NAMALWA (cell line): ENCODE measurements at places on chromosomes 7 and 10.

- no peak for DNase-seq
These were observed 683.9 kb downstream of the XPNPEP1 start for GRCh38 chr10:109239371-109239770.

GRCh38 chr10:70858759-70859158 is 29.6 kb downstream of the PCBD1 start:
- no peak for DNase-seq

GRCh38 chr7:48052748-48053147 is 17.4 kb downstream of the C7orf57 start:
- no peak for DNase-seq

GRCh38 chr7:74404388-74404700 is 49.4 kb upstream of the GTF2IRD1 start:
- no peak for DNase-seq

DNA sequence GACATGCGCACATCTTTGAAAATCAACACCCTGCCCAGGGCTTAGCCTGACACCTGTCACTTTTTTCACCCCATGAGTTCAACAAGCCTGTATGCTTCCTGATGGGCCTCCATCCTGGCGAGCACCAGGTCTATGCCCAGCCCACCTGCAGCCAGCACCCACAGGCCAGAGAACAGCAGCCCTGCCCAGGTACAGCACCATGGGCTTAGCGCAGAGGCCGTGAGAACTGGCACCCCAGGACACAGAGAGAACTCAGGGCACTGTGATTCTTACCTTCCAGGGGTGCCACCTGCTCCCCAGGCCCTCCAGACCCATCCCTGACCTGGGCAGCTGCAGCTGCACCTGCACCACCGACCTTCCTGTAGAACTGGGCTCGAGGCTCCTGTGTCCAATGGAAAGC is 536.6 kb downstream of the TCERG1L start:
- no peak for DNase-seq

GRCh38 chr10:69218831-69219230 is 1.3 kb upstream of the HKDC1 start:
- DNase-seq = no peak

DNA sequence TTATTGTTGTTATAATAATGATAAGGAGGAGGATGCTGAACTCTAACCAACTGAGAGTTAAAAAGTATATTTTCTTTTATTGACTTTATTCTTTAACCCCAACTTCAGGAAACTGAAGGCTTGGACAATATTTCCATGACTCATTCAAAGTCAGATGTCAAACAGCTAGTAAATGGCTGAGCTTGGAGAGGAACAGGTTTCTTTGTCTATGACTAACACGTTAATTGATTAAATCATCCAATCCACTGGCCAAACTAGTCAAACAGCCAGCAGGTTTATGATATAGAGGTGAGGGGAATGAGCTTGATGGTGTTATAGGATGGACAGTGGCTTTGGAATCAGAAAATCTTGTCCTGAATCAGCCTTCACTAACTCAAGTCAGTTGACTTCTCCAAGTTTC is 119.1 kb upstream of the WDR11 start:
- no peak for DNase-seq

- DNase-seq = no peak
These were observed 17.8 kb downstream of the YKT6 start for GRCh38 chr7:44218418-44219201.

DNA sequence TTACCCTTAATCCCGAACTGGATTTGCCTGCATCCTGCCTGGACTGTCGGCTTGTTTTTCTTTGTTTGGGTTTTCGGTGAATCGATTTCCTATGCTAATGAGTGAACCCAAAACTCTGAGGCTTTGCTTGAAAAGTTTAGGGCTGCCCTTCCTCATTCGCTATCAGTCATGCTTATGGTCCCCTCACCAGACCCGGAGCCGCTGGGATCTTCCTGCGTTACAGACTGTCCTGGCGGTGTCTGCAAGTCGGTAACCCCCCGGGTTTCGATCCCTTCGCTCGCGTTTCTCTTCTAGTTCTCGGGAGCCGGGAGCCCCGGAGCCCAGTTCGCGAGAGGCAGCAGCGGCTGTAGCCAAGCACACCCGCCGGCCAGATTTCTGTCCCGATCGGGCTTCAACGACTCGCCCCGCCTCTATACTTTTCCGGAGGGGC is 2.2 kb downstream of the EMX2 start:
- no peak for DNase-seq

DNA sequence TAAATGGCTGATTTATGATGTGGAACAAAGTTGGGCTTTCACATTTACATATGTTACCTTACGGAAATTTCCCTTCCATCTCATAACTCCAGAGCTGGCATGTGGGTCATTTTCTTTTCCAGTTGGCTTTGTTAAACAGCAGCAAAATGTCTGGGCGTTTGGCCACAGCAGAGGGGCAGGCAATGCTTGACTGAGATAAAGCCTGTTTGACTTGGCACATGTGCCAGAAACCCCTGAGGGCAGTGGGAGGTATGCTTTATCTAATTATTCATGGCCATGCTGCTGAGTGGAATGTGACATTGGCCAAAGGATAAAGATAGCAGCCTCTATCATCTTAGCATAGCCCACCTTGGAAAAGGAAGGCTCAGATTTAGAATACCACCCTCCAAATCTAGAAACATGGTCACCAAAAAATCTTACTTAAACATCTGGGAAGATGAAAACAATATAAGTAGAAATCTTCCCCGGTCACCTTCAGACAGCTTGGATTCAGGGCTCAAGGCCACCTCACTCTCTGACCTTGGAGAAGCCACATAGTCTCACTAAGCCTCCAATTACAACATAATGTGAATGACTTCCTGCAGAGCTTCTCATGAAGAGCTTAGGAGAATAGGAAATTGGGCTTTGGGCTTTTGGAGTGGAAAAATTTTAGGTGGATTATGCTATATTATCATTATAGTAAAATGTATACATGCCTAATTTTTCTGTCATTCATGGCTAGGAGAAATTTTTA is 101.5 kb downstream of the GRM3 start:
- no peak for DNase-seq

- peak; percentile 35 for DNase-seq
These were observed 170.2 kb downstream of the SKAP2 start for GRCh38 chr7:26694141-26694540.

DNA sequence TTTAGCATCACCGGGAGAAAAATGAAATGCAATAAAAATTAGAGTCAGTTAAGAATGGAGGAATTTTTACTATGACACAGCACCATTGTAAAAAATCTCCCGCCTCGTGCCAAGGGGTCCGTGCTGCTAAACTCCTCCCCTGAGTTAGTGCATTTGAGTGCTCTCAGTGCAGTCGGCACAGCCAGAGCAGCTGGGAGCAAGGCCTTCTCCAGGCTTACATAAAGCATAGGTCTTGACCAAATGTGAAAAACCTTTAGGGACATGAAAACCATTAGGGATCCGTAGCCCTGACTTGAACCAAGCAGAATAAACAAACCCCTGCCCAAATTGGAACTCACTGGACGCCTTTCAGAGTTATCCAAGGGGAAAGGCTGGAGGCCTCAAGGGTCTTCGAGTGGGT is 152.6 kb downstream of the PLCE1 start:
- no peak for DNase-seq

- DNase-seq = no peak
These were observed 122.5 kb upstream of the NOBOX start for GRCh38 chr7:144525956-144526355.

GRCh38 chr10:126240483-126240882 is 147.8 kb downstream of the ADAM12 start:
- no peak for DNase-seq

- DNase-seq = no peak
These were observed 334.4 kb upstream of the NPVF start for GRCh38 chr7:25562673-25563182.

- no peak for DNase-seq
These were observed 70.5 kb downstream of the SH3PXD2A start for GRCh38 chr10:103784723-103785418.

- no peak for DNase-seq
These were observed 12.4 kb upstream of the CAMK2G start for GRCh38 chr10:73886661-73887293.

DNA sequence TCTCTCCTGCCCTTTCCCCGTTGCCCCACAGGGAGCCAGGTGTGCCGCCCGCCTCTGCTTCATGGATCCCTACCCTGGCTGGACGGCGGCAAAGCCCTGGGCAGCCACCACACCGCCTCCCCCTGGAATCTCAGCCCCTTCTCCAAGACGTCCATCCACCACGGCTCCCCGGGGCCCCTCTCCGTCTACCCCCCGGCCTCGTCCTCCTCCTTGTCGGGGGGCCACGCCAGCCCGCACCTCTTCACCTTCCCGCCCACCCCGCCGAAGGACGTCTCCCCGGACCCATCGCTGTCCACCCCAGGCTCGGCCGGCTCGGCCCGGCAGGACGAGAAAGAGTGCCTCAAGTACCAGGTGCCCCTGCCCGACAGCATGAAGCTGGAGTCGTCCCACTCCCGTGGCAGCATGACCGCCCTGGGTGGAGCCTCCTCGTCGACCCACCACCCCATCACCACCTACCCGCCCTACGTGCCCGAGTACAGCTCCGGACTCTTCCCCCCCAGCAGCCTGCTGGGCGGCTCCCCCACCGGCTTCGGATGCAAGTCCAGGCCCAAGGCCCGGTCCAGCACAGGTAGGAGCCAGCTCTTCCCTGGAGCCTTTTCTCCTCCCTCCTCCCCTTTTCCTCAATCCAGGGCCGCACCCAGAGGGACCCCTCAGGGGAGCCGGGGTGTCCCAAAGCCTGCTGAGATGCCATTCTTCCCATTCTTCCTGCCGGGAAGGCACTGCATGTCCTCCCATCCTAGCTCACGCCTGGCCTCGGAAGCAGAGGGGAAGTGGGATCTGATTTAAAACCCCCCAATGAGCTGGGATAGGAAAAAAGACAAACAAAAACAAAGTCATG is 4.0 kb downstream of the GATA3 start:
- no peak for DNase-seq

DNA sequence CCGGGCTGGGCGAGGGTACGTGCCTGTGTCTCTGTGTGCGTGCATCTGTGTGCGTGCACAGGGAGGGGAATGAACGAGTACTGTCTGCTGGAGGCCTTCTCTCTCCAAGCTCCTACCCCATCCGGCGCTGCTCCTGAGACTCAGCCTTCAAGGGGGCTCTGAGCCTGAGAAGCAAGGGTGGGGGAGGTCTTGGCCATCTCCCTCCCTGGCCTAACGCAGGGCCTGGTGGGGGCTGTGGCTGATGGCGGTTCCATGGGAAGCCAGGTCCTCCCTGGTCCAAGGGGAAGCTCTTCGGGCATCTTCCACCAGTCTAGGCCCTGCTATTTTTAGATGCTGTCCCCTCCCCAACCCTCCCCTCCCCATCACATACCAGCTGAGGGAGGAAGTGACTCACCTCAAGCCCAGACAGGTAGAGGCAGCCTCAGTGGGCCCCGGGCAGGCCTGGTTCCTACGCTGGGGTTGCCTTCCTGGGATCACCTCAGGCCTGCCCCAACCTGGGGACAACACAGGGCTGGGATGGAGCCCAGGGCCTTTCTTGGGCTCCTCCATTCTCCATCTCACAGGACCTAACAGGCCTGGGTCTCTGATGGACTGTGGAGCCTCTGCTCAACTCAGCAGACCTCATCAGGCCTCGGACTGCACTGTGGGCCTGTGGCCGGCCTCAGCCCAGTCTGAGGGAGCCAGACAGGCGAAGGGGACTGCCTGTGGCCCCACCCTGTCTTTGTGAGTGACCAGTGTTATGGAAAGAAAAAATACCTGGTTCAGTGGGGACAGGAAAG is 32.2 kb downstream of the DNAJB12 start:
- DNase-seq = no peak

DNA sequence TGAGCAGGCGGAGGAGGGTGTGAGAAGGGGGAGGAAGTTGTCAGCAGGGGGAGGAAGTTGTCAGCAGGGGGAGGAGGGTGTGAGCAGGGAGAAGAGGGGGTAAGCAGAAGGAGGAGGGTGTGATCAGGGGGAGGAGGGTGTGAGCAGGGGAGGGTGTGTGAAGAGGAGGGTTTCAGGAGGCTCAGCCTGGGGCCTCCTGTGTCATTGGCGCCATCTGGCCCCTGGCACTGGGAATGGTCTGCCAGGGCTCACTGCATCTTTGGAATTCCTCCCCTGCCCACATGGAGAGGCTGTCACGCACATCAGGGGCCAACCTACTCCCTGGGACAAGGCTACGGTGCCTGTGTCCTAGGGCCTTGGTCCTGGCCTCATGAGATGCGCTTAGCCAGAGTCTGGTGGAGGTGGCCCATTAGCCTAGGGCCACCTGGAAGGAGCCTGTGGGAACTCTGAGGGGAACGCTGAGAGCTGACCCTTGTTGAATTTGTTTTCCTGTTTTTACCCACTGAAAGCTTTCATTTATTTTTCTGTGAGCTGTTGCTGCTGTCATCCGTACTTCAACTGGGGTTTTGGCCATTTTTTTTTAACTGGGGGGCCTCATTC is 18.0 kb downstream of the CAMK2B start:
- peak; percentile 26 for DNase-seq

DNA sequence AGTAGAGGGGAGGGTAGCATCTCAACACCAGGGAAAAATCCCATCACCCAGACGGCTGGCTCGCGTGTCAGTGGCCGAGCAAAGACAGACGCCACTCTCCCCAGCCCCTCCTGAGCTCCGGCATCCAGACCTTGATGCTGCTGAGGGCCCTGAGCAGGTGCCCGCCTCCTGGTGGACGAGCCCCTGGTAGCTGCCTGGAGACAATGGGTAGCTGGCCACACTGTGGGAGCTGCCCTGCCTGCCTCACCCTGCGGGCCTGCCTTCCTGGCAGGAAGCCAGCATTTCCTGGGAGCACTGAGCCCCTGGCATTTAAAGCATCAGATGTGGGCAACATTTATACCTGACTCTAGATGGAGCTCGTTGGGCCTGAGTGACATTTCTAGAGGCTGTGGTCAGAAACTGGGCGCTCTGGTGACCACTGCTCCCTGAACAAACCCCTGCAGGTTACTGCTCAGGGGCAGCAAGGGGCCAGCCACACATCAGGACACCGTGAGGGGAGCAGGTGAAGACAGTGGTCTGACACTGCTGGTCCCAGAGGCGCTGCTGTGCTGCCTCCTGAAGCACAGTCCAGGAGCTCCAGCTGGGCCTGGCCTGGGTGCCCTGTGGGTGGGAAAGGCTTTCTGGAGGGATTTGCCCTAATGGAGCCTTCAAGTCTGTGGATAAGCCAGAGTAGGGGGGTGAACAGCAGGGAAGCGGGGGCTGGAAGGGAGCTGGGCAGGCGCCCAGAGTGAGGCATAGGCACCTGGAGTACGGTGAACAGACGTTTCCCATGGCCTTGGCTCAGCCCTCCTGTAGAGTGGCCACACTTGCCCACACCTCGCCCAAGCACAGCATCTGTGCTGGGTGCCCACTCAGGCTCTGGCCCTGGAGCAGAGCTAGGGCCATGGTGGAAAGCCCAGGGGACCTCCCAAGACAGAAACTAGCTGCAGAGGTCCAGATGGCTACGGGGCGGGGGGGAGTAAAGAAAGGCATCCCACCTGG is 138.7 kb downstream of the MAPK8 start:
- DNase-seq = no peak

- DNase-seq = peak; percentile 17
These were observed 445 bp upstream of the ATRNL1 start for GRCh38 chr10:115092555-115093285.
